ENCODE measurements at places on chromosomes 12 and 14. TPM values are rescaled to one million over a fixed set of nuclear protein-coding genes. Genes with fewer than 3 reads are reported as not detected.

IFI27 gene
- 1.6 TPM for total RNA-seq

TGM1 gene
- 0.52 TPM for total RNA-seq

SMCO2 gene
- total RNA-seq = not detected

CRACR2A gene
- 2.1 TPM for total RNA-seq

KCNA1 gene
- total RNA-seq = 1.6 TPM

RNASE7 gene
- total RNA-seq = not detected

OTUB2 gene
- total RNA-seq = 1.0 TPM

ACOT6 gene
- total RNA-seq = not detected

Data from skeletal muscle tissue (tissue), 5 donors.